Ovary (tissue), 10 donors: ENCODE measurements at places on chromosomes 7 and 10.
A peak's percentile ranks its signal among the peaks of the same experiment; 100 is the strongest.

DNA sequence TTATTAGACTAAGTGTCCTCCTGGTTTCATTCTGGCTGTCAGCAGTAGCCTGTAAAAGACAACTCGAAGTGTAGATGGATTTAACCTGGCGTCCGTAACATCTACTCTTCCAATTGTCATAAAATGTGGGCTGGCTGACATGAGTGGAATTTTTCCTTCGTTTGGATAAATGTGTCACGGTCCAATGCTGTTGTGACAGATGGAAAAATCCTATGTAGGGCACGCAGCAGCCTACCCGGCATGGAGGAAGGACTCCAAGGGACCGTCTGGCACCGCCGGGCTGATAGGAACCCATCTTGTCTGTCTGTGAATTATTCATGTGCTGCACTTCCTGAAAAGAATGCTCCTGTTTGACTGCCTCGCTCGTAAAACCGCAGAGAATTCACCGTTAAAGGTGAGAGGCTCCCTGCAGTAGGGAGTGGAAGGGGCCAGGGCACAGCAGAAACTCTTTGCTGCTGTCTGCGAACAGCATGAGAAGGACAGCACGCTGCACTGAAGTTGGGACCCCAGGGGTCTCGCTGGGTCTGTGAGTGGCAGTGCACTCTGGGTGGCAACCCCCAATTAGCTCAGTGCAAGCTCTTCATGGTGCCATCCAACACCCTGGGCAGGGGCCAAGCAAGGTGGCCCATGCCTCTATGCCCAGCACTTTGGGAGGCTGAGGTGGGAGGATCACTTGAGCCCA lies 1.6 kb upstream of the ORAI2 start:
- DNase-seq, result no peak

DNA sequence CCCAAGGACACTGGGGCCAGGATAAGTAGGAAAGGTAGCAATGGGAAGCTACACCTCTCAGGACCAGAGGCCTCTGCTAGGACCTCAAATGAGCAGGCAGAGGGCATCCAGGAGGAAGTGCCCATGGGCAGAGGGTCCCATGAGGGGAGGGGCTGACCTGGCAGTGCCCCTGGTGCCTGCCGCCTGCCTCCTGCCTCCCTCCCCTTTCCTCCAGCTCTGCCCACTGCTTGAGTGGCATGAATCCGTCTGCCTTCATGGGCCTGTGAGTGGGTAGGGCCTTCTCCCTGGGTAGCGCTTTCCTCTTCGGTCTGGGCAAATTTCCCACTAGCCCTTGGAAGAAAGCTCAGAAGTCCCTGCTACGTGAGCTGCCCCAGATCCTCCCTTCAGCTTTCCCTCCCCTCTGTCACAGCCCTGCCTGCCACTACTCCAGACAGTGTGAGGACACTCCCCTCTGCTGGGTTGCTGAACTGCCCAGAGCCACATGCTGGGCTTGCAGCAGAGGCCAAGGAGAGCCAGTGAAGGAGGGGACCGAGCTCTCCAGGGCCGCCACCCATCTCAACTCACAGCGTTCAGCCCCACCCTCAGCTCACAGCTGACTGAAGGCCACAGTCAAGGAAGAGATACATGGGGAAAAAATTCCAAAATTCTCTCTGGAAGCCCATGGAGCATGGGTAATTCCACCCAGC lies 141.4 kb downstream of the ARHGAP22 start:
- DNase-seq, result peak; percentile 35

DNA sequence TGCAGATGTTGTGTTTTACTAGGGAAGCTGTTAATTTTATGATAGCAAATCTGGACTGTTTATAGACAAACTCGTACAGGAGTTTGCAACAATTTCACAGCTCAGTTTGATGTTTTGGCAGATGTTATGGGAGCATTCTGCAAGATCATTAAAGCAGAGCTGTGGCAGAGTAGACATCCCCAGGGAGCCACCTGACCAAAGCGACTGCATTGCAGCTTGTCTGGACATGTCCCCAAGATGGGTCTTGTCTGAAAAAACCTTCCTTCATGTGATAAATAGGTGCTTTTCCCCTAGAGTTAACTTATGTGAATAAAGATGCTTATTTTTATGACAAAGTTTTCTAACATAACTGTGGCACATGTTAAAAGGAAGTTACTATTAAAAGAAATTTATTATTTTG lies 91.2 kb upstream of the GPR141 start:
- DNase-seq, result no peak

- DNase-seq, result no peak
Measured at GRCh38 chr7:138865843-138866242, 67.8 kb upstream of the ATP6V0A4 start.

GRCh38 chr7:103148131-103148993 lies 537 bp downstream of the NAPEPLD start:
- DNase-seq, result no peak

DNA sequence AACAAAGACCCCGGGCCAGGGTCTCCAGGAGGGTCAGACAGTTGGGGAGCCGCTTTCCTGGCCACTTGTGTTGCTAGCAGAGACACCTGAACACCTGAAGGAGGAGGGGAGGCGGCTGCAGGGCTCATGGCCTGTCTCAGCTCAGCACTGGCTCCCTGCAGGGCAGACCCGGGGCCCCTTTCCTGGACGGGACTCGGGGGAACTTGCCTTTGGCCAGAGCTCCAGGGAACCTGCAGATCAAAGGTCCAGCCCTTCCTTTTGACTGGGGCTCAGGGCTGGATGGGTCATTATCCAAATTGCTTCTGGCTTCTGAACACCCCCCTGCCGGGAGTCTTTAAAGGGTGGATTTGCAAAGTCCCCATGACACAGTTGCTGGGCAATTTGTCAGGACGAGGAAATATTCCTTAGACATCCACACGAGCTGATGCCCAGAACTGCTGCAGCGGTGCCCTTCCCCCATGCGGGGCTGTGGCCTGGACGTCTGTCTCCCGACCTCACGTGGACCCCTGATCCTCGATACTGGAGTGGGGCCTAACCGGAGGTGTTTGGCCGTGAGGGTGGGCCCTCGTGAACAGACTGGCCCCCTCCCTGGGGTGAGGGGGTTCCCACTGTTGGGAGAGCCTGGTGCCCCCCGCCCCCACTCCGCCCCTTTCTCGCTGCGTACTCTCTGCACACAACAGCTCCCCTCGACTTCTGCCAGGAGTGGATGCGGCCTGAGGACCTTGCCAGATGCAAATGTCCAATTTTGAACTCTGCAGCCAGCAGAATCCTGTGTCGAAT lies 194.3 kb downstream of the ELFN1 start:
- no peak for DNase-seq

DNA sequence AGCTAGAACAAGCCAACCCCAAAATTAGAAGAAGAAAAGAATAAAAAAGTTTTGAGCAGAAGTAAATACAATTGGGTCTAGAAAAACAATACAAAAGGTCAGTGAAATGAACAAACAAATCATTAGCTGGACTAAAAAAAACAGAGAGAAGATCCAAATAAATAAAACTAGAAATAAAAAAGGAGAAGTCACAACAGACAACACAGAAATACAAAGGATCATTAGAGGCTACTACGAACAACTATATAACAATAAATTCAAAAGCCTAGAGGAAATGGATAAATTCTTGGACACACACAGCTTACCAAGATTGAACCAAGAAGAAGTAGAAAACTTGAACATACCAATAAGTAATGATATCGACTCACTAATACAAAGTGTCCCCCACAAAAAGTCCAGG lies 13.4 kb upstream of the ADRA2A start:
- DNase-seq, result no peak

DNA sequence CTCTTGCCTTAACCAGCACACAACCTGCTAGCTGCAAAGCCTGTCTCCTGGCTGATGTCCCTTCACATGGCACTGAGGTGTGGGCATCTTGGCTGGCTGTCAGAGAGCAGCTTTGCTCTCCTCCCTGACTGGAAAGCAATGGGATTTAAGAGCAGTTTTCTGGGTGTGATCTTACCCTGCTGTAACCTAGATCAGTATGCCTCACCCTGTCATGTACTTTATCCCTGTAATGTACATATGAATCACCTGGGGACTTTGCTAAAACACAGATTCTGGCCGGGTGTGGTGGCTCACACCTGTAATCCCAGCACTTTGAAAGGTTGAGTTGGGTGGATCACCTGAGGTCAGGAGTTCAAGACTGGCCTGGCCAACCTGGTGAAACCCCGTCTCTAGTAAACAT lies 209.9 kb downstream of the FRMD4A start:
- DNase-seq, result no peak

- DNase-seq, result no peak
Measured at GRCh38 chr10:118310822-118311221, 31.3 kb downstream of the FAM204A start.

DNA sequence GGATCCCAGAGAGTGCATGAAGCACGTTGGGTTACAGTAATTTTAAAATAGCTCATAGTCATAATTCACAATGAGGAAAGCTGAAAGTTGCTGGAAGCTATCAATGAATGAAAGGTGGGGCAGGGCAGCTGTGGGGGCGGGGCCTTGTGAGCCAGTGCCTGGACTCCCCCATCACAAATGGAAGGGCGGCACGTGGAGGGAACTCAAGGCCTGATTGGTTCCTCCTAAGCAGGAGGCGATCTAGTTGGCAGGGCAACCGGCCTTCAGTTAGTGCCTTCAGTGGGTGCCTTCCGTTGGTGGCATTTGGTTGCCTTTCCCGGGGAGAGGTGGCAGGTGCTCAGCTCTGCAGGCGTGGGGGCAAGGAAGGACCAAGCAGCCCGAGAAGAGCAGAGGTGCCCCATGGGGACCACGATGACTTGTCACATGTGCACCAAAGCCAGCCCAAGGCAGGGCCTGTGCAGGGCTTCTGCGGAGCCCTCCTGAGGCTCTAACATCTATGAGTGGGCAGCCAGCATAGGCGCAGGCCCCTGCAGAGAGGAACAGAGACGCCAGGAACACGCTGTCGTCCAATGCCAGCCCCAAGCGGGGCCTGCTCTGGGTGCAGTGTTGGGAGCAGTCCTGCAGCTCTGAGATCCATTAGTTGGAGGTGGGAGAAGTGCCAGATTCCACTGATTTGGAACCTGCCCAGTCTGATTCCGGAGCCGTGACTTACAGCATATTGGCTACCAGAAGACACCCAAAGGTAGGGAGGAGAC lies 59.8 kb upstream of the PDSS1 start:
- no peak for DNase-seq
